ENCODE measurements at places on chromosomes 12 and 14. TPM values are rescaled to one million over a fixed set of nuclear protein-coding genes. Genes with fewer than 3 reads are reported as not detected.

- DNase-seq, result no peak
Observed at GRCh38 chr12:71665090-71665463, 976 bp downstream of the THAP2 start.

DNA sequence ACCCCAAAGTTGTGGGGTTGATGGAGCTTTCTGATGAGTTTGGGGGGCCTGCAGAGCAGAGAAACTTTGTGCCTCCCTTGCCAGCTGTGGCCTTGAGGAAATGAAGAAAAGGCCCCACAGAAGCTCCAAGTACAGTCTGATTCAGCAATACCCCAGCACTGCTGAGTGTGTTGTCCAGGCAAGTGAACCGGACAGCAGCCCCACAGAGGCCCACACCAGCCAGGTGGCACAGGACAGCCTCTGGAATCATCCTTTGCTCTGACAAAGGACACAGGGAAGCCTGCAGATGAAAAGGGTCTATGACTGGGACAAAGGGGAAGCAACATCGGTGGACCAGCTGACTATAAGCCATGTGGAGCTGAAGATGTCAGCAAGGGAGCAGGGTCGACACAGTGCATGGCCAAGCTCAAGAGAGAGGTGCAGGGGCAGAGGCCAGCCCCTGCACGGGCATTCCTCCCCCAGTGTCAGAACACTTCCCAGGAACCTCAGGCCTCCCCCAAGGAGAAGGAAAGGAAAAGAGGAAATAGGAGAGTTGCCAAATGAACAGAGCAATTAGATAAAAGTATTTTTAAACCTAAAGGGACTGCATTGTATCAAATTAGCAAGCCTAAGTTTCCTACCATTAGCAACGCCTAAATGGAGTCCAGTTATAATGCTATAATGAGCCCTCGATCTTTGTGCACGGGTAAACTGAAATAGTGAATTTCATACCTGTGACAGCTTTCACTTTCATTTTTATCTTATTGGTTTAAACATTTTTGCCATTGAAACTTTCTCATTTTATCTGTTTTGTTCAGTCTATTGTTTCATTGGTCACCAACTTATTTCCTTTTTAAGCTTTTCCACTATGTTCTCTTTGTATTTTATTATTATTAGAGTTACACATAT, 46.3 kb upstream of the PTGDR start:
- DNase-seq, result no peak

DNA sequence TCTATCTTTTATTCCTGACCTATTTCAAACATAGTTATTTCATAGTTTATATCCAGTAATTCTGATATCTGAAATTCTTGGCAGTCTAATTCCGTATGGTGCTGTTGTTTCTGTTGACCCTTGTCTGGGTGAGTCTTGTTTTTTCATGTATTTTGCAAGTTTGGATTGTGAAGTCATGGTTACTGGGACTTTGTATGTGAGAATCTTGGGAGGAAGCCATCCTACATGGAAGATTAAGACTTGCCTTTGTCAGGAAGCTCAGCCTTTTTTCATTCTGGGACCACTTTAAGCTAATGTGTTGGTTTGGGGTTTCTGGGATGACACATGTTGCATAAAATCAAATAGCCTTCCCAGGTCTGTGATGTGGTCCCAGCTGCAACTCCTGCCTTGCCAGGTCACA, 191.6 kb upstream of the E2F7 start:
- no peak for DNase-seq

DNA sequence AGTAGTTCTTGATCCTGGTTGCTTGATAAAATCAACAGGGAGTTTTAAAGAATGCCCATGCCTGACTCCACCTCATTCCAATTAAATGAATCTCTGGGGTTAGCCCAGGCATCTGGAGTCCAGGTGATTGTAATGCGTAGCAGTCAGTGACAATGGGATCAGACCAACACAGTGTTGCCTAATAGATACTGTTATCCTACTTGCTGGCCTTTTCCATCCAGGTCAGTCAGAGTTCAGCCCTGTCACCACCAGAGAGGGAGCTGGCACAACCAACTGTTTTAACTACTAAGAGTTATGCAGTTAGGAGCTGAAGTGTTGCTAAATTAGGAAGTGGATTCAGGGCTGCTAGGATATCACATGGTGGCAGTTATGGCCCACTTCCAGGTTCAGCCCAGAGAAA, 107.1 kb downstream of the GPR135 start:
- DNase-seq, result peak; percentile 72

- DNase-seq, result no peak
Observed at GRCh38 chr14:38958589-38958988, 144.4 kb downstream of the SEC23A start.

- DNase-seq, result no peak
Observed at GRCh38 chr12:104504146-104504545, 47.4 kb downstream of the CHST11 start.

Gene VRTN
- total RNA-seq, result not detected

Gene RNASE4
- total RNA-seq, result 9.4 TPM

Gene FZD10
- total RNA-seq, result not detected

Gene STAC3
- 1.2 TPM for total RNA-seq

Gene HSPB8
- 529 TPM for total RNA-seq
